ENCODE measurements at places on chromosomes 4 and X.

DNA sequence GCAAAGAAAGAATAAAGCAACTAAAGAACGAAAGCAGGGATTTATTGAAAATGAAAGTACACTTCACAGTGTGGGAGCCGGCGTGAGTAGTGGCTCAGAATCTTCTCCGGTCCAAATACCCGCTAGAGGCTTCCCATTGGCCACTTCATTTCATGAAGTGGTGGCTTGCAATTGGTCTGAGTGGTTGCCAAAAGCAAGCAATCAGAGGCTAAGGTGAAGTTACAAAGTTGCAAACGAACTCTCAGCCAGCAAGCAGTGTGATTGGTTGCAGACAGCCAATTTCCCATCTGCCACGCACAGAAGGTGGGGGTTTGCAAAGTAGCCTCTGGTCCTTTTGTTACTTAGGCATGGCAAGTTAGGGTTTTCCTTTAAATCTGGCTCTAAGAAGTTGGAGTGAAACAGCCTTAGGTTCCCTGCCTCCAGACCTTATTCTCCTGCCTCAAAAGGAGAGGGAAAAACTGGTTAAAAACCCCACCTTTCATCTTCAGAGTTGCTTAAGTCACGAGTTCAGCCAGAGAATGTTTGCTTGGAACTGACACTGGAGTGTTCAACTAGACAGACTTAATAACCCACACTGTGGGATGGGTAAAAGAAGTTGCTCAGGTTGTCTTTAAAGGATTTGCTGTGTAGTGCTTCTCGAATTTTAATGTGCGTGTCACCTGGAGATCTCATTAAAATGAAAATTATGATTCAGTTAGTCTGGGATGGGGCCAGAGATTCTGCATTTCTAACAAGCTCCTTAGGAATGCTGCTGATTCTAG is 6.9 kb upstream of the CLOCK start:
- DNase-seq, result no peak

DNA sequence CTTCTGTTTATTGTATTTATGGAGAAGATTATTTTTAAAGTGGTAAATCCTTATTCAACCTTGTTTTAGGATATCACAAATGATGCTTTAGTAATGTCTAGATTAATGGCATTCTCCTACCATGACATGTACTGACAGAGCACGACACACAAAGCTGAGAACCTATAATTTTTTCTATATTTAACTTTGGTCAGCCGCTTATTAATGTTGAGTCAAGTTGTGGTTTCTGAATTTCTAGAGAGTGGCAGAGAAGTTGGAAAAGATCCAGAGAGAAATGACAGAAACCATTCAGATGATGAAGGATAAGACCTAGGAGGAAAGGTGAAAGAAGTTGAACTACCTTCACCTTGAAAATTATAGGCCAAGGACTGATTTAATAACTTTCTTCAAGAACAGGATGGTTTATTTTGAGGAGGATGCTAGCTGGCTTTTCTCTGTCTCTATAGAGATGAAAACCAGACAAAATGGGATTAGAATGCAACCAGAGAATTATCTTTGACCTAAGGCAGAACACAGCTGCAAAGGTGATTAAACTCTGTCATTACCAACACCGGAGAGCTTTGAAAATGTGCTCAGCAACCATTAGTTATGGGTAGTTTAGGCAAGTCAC is 62.6 kb upstream of the TSPAN5 start:
- no peak for DNase-seq

GRCh38 chrX:122475306-122475705 is 708.8 kb upstream of the GRIA3 start:
- DNase-seq, result no peak

GRCh38 chr4:125780164-125780563 is 465.4 kb downstream of the FAT4 start:
- DNase-seq, result no peak

DNA sequence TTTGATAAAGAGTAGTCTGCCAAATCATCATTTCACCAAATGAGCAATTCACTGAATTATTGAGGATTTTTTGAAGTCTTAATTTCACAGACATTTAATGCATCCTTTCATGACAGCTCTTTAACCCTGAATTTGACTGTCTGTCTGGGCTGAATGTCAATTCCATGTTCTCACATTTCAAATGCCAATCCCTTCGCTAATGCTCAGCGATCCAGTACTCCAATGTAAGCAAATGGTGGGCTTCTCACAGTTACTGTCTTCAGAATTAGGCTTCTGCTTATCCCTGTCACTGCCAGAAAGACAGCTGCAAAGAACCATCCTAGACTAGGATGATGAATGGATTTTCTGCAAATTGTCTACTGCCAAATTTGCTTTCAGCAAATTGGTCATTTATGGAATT is 36.2 kb upstream of the USP38 start:
- DNase-seq, result no peak
